ENCODE measurements at places on chromosomes 13 and 19. TPM values are rescaled to one million over a fixed set of nuclear protein-coding genes. Genes with fewer than 3 reads are reported as not detected.

The SBK2 gene
- not detected for total RNA-seq

The CGB5 gene
- total RNA-seq, result not detected

The GAS6 gene
- 0.27 TPM for total RNA-seq

The ZNF433 gene
- 2.3 TPM for total RNA-seq

The KLK11 gene
- total RNA-seq, result not detected

The ZNF493 gene
- total RNA-seq, result 10.0 TPM

The CYP4F8 gene
- total RNA-seq, result not detected

The GADD45B gene
- total RNA-seq, result 97.2 TPM

GRCh38 chr19:4121273-4121612 lies 2.7 kb downstream of the MAP2K2 start:
- peak overlapping the region; percentile 81 for H3K27ac ChIP-seq
- DNase-seq, result no peak
- H3K4me1 ChIP-seq, result peaks cover 22% of the 10 kb centered on the region
- no peak overlapping the region for H3K4me3 ChIP-seq

DNA sequence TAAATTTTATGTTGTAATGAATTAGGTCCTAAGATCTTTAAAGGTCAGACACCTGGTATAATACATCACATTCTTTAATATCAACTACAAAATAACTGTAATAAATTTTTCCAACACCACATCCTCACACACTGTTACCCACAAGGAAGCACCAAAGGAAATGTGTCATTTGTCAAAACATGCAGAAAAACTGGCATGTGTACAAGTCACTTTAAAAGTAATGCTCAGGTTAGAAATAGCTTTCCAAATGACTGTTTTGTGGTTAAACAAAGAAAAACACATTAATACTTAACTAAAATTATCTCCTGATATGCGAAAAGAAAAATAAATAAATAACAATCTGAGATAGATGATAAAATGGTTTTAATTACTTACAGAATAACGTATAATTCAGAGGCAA lies 74.7 kb downstream of the MZT1 start:
- no peak overlapping the region for H3K4me3 ChIP-seq
- H3K36me3 ChIP-seq, result no peaks in the 10 kb centered on the region
- H3K4me1 ChIP-seq, result peaks cover 5% of the 10 kb centered on the region
- H3K27me3 ChIP-seq, result peaks cover 28% of the 10 kb centered on the region
- DNase-seq, result no peak
- no peak overlapping the region for H3K27ac ChIP-seq

- peak overlapping the region; percentile 58 for H3K27ac ChIP-seq
- H3K4me1 ChIP-seq, result peaks cover 22% of the 10 kb centered on the region
Measured at GRCh38 chr13:108213946-108214345, 1.4 kb downstream of the LIG4 start.

- H3K27me3 ChIP-seq, result no peaks in the 10 kb centered on the region
- H3K27ac ChIP-seq, result no peak overlapping the region
- no peak overlapping the region for H3K4me3 ChIP-seq
- peaks cover 12% of the 10 kb centered on the region for H3K4me1 ChIP-seq
- no peak for DNase-seq
Measured at GRCh38 chr13:44117351-44117750, 237.6 kb downstream of the LACC1 start.

- no peak overlapping the region for H3K4me3 ChIP-seq
- no peak overlapping the region for H3K27ac ChIP-seq
- no peak for DNase-seq
- H3K36me3 ChIP-seq, result no peaks in the 10 kb centered on the region
- H3K27me3 ChIP-seq, result no peaks in the 10 kb centered on the region
Measured at GRCh38 chr19:8631425-8631819, 989 bp downstream of the NFILZ start.

GRCh38 chr13:93218583-93218982 lies 8.0 kb upstream of the GPC6 start:
- H3K27me3 ChIP-seq, result no peaks in the 10 kb centered on the region
- H3K4me3 ChIP-seq, result no peak overlapping the region
- DNase-seq, result no peak

DNA sequence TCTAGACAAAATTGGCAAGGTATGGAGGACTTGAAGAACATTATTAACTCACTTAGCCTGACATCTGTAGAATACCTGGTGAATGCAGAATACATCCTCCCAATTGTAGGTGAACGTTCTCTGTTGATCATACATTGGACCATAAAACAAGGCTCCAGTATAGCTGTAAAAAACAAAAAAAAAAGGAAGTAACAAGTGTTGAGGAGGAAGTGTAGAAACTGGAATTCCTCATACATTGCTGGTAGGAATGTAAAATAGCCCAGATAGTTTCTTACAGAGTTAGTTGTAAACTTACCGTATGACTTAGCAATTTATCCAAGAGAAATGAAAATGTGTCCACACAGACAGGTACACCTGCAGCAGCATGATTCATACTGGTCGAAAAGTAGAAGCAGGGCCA lies 44.8 kb downstream of the TSSK6 start:
- no peak overlapping the region for H3K27ac ChIP-seq
- no peaks in the 10 kb centered on the region for H3K27me3 ChIP-seq
- H3K4me1 ChIP-seq, result peaks cover 40% of the 10 kb centered on the region
- no peak overlapping the region for H3K4me3 ChIP-seq
- peaks cover 61% of the 10 kb centered on the region for H3K36me3 ChIP-seq

DNA sequence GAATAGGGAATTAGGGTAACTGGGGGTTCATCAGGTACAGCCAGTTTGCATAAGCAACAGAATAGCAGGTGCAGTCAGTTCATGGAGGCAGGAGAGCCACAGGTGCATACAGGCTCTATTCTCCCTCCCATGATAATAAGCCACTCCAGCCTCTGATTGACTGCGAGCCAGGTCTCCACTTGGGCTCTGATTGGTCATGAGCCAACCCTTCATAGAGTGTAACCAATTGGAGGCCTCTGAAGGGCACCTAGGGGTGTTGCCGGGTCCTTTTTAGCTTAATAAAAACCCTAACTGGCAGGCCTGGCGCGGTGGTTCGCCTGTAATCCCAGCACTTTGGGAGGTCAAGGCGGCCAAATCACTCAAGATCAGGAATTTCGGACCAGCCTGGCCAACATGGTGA lies 8.7 kb upstream of the CKM start:
- DNase-seq, result no peak
- H3K27ac ChIP-seq, result no peak overlapping the region
- H3K4me1 ChIP-seq, result peaks cover under 1% of the 10 kb centered on the region
- H3K4me3 ChIP-seq, result no peak overlapping the region
- peaks cover 20% of the 10 kb centered on the region for H3K27me3 ChIP-seq

DNA sequence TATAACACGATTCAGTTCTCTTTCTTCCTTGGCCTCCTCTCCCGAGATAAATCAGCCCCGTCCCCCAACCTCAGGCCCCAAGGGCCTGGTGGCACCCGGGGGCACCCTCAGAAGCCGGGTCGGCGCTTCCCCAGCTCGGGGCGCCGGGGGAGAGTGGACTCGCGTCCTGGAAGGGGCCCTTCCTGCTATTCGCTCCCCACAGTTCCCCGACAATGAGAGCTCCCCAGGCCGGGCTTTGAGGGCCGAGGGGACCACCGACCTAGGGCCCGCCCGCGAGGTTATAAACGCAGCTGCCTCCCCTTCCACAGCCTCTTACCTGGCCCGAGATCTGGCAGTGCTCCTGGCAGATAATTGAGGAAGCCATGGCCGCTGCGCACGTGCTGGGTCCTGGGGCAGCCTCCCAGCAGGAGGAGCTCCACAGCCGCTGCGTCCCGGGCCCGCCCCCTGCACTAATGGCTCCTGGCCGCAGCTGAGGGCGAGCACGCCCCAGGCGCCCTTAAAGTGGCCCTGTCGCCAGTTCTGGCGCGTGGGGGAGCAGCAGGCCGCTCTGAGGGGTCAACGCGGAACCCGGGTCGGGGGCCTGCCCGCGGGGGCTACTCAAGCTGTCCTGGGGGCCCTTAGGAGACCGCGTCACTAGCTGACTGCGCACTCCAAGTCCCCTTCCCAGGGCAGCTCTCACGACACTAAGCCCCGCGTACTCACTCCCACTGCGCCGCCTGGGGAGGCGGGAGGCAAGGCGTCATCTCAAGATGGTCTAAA lies at the start of gene SOHLH2:
SOHLH2 (minus strand) TSS at position 394 of the 759 bp plus-strand sequence; CDS start at position 364, 30 bp downstream.
- no peak within 1 kb of the TSS for H3K4me3 ChIP-seq
- no peak for DNase-seq
- H3K27ac ChIP-seq, result no peak within 1 kb of the TSS
- no peaks in the 10 kb centered on the region for H3K4me1 ChIP-seq
- H3K27me3 ChIP-seq, result peaks cover 13% of the 10 kb centered on the region

DNA sequence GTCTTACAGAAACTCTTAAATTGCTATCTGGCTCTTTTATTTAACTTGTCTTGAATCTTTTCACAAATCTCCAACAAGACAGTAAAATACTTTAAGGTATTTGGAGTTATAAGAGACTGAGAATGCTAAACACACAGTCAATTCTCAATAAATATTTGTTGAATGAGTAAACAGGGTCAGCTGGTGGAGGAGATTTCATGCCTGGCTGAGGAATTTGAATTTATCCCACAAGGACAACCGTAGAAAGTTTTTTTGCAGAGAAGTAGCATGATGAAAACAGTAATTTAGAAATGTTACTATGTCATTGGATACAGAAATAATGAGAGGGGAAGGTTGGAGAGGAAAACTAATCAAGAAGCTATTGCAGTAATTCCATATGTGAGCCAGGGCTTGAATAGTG lies 1223.7 kb downstream of the PCDH17 start:
- H3K27me3 ChIP-seq, result no peaks in the 10 kb centered on the region
- no peaks in the 10 kb centered on the region for H3K4me1 ChIP-seq
- no peaks in the 10 kb centered on the region for H3K36me3 ChIP-seq
- DNase-seq, result no peak

DNA sequence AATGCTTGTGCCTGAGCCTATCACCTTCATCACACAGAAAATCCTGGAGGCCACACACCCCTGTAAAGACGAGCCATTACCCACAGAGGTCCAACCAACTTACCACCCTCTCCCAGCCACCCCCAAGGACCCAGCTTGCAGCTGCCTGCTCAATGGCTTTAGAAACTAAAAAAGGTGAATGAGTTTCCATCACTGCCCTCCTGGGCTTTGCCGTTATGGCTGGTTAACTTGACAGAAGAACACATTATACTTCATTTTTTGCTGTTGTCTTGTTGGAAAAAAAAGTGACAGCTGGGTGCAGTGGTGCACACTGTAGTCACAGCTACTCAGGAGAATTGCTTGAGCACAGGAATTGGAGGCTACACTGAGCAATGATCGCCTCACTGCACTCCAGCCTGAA lies 17.4 kb upstream of the FEM1A start:
- no peak for DNase-seq
- no peak overlapping the region for H3K27ac ChIP-seq
- H3K4me3 ChIP-seq, result no peak overlapping the region
- peaks cover 32% of the 10 kb centered on the region for H3K27me3 ChIP-seq
- H3K4me1 ChIP-seq, result no peaks in the 10 kb centered on the region
